ENCODE measurements at places on chromosomes 3 and 15.

GRCh38 chr15:73293773-73294172, 75.0 kb downstream of the HCN4 start:
- DNase-seq, result no peak

DNA sequence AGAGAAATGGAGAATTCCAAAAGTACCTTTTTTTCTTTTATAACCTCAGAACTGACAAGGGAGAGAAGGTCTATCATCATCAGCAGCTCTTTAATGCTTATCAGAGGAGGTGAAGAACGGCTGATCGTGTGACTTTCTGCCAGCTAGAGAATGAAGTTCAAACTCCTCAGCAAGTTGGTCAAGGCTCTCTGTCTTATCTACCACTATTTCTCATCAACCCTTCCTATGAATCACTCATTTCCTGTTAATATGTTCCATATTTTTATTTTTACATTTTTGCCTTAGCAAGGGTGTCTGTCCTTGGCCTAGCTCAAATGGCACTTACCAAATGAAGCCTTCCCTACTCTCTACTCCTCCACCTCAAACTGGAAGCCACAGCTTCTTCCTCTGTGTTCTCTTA, 73.1 kb upstream of the TSPAN3 start:
- DNase-seq, result no peak

- no peak for DNase-seq
Measured at GRCh38 chr15:71048913-71049675, 66.2 kb upstream of the THSD4 start.

GRCh38 chr3:40877631-40878463, 321.5 kb upstream of the CTNNB1 start:
- DNase-seq, result peak; percentile 47

DNA sequence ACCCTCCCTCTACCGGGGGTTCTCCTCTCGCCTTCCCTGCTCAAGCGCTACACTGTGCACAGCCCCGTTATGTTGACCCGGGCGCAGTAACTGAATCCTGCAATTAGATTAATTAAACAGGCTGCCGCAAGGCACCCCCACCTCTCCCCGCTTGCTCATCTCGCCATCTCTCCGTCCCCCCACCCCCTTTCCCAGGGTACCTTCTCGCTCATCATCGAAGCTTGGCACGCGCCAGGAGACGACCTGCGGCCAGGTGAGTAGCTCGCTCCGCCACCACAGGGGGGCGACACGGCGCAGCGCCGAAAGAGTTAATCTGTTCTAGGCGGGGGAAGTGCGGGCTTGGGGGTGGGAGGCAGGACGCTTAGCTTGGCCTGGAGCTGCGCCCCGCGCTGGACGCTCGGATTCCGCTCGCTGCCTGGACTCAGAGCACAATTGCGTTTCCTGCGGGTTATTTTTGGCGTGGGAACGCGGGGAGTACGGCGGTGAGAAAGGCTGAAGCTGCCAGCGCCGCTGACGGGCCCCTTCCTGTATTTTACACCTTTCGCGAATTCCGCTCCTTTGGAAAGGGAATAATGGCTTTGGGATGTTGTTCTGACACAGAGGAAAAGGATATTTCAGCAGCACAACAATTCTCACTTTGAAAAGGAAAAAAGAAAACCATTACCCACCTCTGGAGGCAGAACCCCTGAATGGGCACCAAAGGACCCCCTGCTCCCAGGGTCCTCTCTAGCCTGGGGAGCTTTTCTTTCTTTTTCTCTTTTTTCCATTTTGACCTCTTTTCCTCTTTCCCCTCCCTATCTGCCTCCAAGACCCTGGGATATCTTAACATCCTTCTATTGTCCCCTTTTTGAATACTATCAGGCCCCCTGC, 1.5 kb downstream of the DLL4 start:
- no peak for DNase-seq

DNA sequence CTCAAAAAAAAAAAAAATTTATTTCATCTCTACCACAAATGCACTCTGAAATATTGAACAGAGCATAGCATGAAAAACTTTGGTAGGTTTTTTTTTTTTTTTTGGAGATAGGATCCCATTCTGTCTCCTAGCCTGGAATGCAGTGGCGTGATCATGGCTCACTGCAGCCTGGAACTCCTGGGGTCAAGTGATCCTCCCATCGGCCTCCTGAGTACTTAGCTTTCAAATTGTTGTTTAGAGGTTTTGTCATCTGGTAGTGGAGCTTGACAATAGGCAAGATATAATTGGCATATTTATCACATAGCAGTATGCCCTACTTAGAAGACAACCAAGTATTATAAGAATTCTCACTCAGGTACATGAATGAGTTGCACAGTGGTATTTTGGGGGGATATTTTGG, 234.2 kb upstream of the ST8SIA2 start:
- DNase-seq, result no peak

DNA sequence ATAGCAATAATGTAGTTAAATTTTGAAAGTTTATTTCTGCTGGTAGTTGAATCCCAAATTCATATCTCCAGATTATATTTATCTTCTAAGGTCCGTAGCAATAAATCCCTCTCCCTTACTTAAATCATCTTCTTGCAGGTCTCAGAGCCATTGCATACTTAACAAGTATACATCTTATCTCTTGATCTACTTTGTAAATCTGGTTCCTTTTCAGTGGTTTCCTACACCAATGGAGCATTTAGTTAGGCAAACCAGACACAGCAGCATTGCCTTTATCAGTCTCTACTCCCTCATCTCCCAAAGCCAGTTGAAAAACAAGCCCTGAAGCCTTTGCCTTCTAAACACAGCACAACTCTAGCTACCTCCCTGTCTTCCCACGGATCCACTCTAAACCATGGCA, 440.9 kb downstream of the CNTN6 start:
- DNase-seq, result no peak

- DNase-seq, result no peak
Measured at GRCh38 chr15:75058127-75058905, 34.9 kb downstream of the PPCDC start.

GRCh38 chr3:59317386-59317785, 267.6 kb upstream of the CFAP20DC start:
- no peak for DNase-seq

DNA sequence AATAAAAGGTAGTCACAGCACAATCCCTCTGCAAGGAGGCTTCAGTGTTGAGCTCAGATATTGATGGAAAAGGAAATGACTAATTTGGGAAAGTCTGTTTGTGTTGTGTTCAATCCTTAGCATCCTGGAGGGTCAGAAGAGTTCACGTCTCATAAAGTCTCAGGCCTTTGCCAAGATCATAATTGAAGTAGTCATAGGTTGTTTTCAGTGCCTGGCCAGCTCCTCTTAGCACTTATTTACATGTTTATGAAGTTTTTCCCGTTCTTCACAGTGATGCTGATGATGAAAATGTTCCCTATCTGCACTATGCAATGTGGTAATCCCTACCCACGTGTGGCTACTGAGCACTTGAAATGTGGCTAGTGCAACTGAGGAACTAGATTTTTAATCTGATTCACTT, 61.6 kb upstream of the TGFBR2 start:
- DNase-seq, result no peak

DNA sequence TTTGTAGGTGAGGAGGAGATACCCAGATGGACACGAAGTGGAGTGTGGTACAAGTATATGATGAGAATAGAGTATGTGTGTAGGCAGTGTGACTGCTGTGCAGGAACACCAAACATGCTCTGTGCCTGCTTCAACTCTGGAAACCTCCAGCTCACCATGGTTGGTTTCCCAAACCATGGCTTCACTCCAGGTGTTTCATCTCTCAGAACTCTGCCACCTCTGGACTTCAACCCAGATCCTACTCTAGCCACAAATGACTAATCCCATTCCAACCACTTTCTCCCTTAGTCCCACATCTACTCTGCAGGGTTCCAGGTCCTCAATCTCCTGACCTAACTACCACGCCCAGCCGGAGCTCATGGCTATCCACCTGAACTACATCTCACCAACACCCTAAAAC, 102.1 kb downstream of the RYK start:
- DNase-seq, result no peak

DNA sequence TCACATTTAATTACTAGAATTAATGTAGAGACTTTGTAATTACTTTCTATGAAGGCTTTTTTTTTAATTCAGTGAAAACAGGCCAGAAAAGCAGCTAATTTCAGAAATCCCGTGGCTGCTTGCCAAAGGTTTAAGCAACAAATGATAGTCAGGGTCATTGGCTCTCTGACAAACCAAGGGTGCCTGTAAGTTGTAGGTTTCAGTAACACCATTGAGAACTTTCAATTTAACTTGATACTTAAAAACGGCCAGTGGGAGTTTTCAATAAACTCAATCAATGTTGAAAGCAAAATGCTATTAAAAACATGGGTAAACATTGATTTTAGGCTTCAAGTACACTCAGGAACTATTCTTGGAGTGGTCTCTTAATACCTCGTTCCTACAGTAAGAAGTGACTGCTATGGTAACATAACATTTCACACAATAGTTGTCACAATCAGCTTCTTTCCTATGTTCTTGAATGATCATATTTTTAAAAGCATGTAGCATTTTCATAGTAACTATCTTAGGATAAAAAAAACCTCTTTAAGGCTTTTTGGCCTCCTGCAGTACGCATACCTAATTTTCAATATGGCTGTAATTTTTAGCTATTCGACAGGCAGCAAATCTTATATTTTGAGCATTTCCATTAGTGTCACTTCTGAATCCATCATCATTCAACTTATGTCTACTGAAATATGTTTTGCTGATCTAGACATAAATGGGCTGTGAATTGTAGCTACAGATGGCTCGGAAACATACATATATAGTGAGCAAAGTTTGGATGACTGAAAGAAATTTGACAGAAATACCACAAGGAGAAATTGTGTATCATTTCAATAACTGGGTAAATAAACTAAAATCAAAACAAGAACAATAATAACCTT, 592.1 kb upstream of the GBE1 start:
- no peak for DNase-seq

DNA sequence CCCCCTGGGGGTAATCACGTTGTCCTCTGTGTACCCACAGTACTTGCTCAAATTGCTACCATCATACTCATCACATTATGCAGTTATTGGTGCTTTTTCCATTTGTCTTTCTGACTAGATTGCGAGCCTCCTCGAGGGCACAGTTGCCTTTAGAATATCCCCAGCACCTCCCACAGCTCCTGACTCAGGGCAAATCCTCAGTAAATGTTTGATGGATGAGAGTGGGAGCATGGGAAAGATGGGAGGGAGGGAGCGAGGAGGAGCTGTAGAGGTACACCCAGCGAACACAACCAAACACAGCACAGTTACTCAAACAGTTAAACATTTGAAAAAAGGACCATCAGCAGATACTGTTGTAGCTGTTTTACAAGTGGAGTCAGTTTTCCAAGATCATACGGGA, 27.9 kb downstream of the SIDT1 start:
- no peak for DNase-seq

GRCh38 chr3:143597774-143598652, 250.3 kb downstream of the SLC9A9 start:
- no peak for DNase-seq

GRCh38 chr15:25323420-25323819, 115.4 kb downstream of the UBE3A start:
- DNase-seq, result no peak

GRCh38 chr3:126424039-126424717, 29.5 kb downstream of the CFAP100 start:
- no peak for DNase-seq

All from urinary bladder (tissue), 4 donors.